ENCODE measurements at places on chromosomes 5 and 9.

DNA sequence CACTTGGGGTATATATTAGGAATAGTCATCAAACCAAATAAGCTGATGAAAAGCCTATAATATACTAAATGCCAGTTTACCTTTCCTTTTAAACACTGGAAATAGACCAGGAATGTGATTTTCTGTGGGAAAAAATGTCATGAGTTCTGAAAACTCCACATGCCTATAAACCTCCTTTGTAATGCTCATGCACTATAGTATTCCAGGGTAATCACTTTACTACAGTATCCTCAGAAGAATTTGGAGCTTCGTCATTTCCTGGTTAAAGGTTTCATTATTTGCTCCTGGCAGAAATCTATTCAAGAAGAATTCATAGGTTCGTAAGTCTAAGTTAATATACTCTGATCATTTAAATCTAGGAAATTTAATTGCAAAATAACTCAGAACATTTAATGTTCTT, 1076.7 kb upstream of the DMAC1 start:
- DNase-seq: no peak

DNA sequence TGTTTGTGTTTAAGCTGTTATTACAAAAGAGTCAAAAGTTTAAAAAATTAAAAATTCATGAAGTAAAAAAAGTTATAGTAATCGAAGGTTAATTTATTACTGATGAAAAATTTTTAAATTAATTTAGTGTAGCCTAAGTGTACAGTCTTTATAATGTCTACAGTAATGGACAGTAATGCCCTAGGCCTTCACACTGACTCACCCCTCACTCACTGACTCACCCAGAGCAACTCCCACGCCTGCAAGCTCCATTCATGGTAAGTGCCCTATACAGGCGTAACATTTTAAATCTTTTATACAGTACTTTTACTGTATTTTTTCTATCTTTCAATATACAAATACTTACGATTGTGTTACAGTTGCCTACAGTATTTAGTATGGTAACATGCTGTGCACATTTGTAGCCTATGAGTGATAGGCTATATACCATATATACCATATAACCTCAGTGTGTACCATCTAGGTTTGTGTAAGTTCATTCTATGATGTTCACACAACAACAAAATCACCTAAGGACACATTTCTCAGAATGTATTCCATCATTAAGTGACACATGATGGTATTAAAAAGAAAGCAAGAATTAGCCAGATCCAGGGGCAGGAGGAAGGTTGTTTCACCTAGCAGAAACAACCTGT, 40.1 kb downstream of the DCAF10 start:
- no peak for DNase-seq

DNA sequence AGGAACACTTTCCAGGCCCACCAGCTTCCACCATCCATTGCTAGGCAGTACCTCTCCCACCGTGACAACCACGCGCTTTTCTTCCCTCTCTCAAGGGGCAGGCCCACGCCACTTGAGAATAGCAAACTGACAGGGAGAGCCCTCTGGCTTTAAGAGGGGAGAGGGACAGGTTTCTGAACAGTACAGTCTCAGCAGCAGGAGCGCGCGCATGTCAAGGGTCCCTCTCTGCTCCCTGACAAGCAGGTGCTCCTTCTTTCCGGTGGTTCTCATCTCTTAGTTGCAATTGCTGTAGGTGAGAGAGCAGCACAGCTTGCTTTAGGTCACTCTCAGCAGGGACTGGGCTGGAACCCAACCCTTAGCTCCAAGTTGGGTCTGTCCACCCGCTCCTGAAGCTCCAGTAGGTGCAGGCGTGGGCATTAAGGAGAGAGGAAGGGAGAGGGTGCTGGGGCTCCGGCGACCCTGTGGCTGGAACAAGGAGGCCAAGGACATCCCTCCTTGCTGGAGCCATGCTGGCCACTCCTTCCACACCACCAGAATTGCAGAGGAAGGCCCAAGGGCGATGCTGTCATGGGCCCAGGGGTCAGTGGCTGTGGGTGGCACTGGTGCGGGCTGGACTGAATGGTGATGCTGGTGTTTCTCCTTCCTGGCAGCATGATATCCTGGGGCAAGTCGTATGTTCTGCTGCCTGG, 9.0 kb upstream of the PHF2 start:
- no peak for DNase-seq

GRCh38 chr5:81994679-81995078, 22.9 kb downstream of the ATG10 start:
- no peak for DNase-seq

- DNase-seq: no peak
Measured at GRCh38 chr9:113964495-113965170, 88.5 kb downstream of the ZNF618 start.

GRCh38 chr5:32182463-32183063, 8.4 kb upstream of the GOLPH3 start:
- DNase-seq: no peak

GRCh38 chr9:134592819-134593200, 48.8 kb upstream of the COL5A1 start:
- no peak for DNase-seq

GRCh38 chr5:127567026-127567768, 49.8 kb downstream of the PRRC1 start:
- no peak for DNase-seq

- DNase-seq: no peak
Measured at GRCh38 chr5:1101961-1102713, 9.7 kb downstream of the SLC12A7 start.

GRCh38 chr9:125744616-125745015, 2.6 kb upstream of the PBX3 start:
- no peak for DNase-seq

DNA sequence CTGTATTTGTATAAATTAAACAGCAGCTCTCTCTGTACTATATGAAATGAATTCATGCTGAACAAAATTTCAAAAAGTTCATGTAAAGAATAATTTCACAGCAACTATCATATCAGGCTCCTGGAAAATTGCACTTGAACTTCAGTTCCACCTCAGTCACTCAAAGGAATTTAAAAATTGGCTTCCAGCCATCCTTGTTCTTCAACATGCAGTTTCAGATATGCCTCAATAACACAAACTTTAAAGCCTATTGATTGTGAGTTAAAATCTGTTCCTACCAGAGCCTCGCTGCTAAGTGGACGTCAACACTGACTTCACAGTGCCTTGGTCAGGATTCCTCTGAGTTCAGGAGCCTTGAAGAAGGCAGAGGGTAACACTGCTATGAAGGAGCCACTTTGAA, 418.7 kb upstream of the WWC1 start:
- no peak for DNase-seq

- DNase-seq: no peak
Measured at GRCh38 chr5:67476531-67476930, 279.9 kb upstream of the CD180 start.

DNA sequence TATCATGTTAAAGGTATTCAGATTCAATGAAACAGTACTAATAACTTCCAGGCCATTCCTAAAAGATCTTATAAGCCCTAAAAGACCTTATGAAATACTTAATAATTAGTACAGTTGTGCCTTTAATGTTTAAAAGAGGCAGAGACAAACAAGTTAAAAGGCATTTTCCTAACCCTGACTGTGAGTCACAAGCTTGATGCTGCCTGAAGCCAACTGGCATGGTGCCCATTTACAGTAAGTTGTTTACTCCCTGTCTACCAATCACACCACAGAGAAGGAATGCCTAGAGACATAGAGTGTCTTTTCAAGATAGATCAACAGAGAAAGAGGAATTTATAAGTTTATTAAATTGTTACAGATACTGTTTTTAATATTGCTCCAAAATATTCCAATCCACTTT, 47.8 kb downstream of the NR3C1 start:
- DNase-seq: peak; percentile 67

DNA sequence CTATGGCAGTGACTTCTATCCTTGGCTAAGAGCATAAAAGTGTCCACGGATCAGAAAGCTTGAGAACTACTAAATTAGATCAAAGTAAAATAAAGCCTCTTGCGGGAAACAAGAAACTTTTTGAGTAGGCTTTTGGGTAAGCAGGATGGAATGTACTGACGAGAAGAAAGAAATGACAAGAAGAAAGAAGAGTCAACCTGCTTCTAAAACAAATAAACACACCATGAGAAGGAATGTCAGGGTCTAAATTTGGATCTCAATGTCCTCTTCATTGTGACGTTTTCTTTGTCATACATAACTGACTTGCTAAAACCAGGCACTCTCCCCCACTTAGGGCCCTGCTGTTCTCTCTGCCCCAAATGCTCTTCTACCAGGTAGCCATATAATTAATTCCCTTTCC, 290.1 kb upstream of the PTGER4 start:
- no peak for DNase-seq

- no peak for DNase-seq
Measured at GRCh38 chr9:15389173-15389572, 33.5 kb upstream of the SNAPC3 start.

GRCh38 chr5:170049713-170050112, 56.0 kb upstream of the FOXI1 start:
- DNase-seq: no peak

- DNase-seq: no peak
Measured at GRCh38 chr5:77871946-77872345, 95.8 kb upstream of the TBCA start.

DNA sequence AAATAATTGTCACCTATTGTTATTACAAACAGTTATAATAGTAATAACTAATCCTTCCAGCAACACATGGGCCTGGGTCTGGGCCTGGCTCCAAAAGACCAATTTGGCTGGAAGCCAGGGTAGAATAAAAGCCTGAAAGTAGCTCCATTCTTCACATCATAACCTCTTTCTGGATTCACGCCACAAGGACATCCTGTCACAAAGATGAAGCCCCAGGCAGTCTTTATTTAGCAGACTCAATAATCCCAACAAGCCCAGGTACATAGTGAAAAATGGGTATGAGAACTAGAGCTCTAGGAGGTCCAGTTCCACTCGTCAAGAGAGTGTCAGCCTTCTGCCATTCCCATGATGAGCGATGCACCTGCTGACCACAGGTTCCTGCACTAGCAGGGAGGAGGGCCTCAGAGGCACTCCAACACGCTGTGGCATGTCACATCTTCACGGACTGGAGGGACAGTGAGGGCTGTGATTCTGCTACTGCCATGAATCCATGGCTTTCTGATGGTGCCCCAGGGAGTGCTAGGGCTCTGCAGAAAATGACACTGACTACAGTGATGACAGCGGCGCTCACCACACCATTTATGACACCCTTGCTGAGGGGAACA, 124.9 kb downstream of the SPOCK1 start:
- no peak for DNase-seq

DNA sequence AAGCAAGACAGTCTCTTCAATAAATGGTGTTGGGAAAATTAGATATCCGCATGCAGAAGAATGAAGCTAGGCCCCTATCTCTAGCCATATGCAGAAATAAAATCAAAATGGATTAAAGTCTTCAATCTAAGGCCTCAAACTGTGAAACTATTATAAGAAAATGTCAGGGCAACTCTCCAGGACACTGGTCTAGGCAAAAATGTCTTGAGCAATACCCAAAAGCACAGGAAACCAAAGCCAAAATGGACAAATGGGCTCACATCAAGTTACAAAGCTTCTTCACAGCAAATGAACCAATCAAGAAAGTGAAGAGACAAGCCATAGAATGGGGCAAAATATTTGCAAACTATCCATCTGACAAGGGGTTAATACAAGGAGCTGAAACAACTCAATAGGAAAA, 338.8 kb downstream of the NNT start:
- DNase-seq: no peak

DNA sequence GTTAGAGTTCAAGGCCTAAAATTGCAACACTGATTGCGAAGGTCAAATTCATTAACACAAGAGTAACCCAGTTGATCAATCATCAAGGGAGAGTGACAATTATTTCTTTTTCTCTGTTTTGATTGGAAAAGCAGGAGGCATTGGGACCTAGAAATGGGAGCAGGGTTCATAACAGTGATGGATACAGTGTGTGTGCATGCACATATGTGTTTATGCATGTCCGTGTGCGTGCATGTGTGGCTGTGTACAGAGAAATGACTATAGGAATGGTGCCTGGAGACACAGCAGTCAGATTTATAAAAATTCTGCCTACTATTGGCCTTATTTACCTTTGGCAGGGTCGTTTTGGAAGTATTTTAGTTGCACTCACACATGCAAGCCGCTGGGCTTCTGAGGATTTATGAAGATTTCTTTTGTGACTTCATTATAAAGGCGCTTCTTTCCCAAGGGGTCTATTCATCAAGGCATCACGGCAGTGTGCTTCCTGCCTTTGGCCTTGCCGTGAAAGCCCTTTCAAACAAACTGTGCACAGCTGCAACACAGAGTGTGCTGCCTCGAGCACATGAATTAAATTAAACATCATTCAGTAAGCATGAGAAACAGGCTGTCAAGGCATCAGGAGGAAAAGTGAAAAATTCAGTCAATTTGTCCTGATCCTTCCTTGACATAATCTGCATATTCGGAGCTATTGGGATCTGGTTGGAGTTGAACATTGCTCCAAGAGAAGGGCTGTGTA, 122.8 kb upstream of the PUM3 start:
- no peak for DNase-seq

GRCh38 chr5:68652534-68652965, 437.0 kb downstream of the PIK3R1 start:
- DNase-seq: no peak

GRCh38 chr9:125852386-125852785, 105.2 kb downstream of the PBX3 start:
- DNase-seq: no peak

DNA sequence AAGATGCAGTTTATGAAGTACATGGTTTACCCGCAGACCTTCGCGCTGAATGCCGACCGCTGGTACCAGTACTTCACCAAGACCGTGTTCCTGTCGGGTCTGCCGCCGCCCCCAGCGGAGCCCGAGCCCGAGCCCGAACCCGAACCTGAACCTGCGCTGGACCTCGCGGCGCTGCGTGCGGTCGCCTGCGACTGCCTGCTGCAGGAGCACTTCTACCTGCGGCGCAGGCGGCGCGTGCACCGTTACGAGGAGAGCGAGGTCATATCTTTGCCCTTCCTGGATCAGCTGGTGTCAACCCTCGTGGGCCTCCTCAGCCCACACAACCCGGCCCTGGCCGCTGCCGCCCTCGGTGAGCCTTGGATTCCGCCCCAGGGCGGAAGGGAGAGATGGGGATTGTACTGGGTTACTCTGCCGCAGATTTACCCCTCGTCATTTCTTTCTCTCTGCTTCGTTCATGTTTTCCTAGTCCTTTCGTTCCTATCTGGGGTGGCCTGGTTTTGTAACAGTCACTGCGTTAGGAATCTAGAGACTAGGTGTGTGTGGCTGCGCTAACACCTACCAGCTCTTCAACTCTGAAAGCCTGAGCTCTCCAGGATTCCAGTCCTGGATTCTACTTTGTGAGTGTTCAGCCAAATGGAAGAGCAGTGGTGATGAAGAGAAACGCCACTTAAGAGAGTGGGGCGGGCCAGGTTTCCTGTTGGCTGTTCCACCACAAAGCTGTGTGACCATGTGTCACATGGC, 638 bp downstream of the MRPS30 start:
- peak; percentile 25 for DNase-seq

DNA sequence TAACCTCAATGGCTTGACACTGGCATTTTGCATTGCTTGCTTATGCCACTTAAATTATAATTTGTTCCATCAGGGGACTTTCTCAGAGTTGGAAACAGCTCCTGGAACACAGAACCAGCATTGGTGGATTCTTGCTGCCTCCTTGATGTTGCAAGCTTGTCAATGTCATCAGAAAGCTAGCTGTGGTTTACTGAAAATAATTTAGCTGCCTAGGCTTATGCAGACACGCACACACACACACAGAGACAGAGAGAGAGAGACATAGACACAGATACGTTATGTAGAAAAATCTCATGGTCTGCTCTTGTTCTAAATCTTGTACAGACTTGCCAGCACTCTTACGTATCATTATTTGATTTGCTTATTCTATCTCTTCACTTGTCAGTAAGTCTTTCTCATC, 78.0 kb downstream of the HMHB1 start:
- DNase-seq: no peak
